ENCODE measurements at places on chromosomes 11 and 22.

GRCh38 chr11:27200779-27201453, 160.3 kb downstream of the BBOX1 start:
- DNase-seq = no peak

GRCh38 chr22:33544707-33545106, 375.6 kb downstream of the LARGE1 start:
- no peak for DNase-seq

DNA sequence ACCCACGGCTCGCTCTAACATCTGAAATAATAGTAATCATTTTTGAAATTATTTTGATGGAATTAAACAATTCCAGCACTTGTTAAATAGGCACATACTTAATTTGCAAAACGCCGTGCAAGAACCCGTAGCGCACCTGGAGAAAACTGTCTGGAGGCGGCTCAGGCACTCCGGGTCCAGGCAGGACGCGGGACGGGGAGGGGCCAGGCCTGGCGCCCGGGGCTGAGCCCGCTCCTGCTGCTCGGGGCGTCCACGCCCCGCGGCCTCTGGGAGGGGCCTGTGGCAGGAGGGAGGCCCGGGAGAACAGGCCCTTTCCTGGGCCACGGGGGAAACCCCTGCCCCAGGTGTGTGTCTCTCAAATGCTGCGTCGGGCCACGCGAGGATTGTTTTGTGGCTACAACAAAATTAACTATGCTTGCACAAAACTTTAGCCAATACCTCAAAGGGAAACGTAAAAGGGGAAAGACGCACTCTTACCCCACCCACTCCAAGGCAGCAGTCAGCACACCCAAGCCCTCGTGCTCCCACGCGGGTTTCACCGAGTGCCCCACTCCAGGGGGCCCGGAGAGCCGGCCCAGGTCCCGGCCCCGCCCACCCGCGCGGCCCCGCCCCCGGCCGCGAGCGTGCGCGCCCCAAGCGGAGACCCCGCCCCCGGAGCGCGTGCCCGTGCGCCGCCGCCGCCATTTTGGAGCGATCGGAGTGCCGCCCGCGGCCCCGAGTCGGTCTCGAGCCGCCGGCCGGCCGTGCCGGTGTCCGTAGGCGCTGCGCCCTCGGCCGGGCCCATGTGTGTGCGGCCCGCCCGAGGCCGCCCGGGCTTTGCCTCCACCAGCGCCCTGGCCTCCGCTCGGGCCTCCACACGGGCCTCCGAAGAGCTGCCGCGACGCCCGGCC, at the start of gene PPP6R2:
TSS of gene PPP6R2 (plus strand) at position 677 of the 890 bp plus-strand sequence. CDS start 50,582 bp downstream, outside the sequence.
- peak; percentile 81 for DNase-seq

DNA sequence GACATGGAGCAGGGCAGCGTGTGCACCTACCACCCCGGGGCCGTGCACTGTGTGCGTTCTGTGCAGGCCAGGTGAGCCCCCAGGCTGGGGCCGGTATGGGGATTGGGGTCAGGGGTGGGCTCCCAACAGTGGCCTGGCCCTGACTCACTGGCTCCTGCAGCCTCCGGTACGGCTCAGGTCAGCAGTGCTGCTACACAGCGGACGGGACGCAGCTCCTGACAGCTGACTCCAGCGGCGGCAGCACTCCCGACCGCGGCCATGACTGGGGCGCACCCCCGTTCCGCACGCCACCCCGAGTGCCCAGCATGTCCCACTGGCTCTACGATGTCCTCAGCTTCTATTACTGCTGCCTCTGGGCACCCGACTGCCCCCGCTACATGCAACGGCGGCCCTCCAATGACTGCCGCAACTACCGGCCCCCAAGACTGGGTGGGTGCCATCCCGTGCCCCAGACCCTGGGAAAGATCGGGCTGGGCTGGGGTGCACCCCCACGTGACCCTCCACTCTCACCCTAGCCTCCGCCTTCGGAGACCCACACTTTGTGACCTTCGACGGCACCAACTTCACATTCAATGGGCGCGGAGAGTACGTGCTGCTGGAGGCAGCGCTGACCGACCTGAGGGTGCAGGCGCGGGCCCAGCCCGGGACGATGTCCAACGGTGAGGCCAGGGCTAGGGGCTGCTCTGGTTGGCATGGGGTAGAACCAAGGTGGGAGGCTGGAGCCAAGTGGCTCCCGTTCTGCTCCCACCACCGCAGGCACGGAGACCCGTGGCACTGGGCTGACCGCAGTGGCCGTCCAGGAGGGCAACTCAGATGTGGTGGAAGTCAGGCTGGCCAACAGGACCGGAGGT, 4.4 kb downstream of the SUSD2 start:
- DNase-seq = no peak

DNA sequence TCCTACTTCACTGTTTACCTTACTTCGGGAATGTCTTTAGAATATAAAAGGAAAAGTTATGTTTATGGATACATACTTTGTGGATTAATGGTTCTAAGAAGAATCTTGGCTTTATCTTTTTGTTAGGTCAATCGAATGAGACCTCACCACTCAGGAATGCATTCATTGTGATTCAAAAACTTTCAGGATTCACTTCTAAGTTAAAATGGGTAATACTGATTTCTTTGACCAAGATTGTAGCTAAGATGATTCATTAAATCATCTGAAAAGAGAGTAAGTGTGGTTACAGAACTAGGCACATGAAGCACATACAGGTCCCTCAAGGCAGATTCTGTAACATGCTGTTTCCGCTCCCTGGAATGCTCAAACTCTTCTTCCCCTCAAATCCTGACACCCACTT, 716.4 kb downstream of the KCNA4 start:
- no peak for DNase-seq

DNA sequence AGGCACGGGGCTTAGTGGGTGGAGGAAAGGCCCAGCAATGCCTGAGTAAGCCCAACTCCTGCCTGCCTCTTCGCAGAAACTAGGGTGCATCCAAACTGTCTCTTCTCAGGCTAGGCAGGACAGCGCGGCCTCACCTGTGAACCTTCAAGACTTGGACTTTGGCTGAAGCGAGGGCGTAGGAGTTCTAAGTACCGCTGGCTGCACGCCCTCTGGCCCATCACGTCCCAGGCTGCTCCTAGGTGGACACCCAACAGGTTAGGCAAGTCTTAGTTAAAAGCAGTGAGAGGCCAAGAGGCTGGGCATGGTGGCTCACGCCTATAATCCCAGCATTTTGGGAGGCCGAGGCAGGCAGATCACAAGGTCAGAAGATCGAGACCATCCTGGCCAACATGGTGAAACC, 1.8 kb upstream of the DDB2 start:
- no peak for DNase-seq

DNA sequence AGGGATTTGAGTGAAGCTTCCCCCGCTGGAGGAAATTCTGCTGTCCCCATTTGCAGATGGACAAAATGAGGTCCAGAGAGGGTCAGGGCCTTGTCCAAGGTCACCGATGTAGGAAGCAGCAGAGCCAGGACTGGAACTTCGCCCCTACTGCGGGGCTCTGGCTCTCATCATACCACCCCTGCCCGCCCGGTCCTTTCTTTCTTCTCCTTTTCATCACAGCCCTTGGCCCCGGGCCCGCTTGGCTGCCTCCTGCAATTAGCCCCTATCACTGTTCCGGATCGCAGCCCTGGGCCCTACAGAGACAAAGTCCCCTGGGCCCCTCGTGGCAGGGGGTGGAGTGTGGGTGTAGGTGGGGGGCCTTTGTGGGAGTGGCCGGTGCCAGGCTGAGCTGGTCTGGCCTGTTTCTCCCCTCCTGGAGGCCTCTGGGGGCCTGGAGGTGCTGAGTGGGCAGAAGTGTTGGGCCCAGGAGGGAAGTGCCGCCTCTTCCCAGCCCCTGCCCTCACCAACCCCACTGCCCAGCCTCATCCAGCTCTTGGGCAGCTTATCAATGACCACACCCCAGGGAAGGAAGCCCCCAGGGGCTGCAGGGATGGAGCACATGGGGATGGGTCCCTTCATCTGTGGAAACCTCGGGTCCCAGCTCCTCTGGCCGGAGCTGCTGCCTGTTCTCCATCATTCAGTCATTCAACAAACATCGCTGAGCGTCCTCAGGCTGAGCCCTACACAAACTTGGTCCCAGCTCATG, 3.4 kb downstream of the EMID1 start:
- no peak for DNase-seq

GRCh38 chr11:43937434-43938411, 4.7 kb upstream of the C11orf96 start:
- DNase-seq = no peak

DNA sequence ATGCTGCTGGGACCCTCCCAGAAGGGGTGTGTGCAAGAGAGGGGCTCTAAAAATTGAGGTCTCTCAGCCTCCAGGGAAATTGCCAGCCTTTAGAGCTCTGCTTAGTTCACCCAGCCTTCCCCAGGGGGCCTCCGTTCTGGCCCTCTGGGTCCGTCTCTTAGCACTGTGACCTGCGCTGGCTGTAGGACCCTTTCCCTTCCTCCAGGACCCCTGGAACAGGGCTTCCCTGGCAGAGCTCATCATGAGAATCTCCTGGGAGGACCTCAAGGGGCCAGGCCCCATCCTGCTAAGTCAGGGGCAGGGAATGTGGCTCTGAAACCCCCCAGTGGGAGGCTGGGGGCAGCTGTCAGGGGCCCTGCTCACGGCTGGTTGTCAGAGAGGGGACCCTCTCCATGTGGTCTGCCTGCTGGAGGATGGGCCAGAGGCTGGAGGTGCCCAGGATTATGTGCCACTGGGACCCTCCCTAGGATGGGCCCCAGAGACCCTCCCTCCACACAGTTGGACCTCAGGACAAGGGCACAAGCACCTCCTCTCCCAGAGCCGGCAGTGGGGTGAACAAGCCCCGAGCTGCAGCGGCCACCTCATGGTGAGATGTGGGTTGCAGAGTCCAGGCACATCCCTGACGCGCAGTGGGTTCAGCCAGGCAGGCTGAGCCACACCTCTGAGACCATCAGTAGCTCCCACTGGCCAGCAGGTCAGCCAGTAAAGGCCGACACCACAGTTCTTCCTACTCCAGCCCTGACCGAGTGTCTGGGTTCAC, 27.1 kb upstream of the GAL start:
- no peak for DNase-seq

GRCh38 chr11:110434952-110435779, 5.4 kb downstream of the FDX1 start:
- DNase-seq = no peak

GRCh38 chr22:20183823-20184222, 33.0 kb upstream of the CCDC188 start:
- DNase-seq = no peak

DNA sequence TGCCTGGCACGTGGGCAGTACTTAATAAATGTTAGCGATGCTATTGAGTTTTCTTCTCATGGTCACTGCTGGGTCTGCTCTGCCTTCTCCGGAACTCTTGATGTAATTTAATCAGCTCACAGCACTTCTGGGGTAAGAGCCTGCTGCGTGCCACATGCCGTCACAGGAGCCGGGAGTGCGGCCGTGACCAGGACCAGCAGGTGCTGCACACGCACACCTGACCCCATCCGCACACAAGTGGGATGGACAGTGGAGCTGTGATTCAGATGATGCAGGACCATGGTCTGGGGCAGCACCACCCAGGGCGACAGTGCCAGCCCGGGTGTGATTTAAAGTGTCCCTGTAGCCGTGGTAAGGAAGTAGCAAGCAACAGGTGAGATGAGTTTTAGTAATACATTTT, 61.2 kb downstream of the TBC1D22A start:
- DNase-seq = no peak

GRCh38 chr22:30998329-30998728, 29.3 kb downstream of the TUG1 start:
- no peak for DNase-seq

- DNase-seq = no peak
Measured at GRCh38 chr11:34366522-34366921, 8.7 kb upstream of the ABTB2 start.

- no peak for DNase-seq
Measured at GRCh38 chr11:120388261-120388660, 52.0 kb downstream of the ARHGEF12 start.

DNA sequence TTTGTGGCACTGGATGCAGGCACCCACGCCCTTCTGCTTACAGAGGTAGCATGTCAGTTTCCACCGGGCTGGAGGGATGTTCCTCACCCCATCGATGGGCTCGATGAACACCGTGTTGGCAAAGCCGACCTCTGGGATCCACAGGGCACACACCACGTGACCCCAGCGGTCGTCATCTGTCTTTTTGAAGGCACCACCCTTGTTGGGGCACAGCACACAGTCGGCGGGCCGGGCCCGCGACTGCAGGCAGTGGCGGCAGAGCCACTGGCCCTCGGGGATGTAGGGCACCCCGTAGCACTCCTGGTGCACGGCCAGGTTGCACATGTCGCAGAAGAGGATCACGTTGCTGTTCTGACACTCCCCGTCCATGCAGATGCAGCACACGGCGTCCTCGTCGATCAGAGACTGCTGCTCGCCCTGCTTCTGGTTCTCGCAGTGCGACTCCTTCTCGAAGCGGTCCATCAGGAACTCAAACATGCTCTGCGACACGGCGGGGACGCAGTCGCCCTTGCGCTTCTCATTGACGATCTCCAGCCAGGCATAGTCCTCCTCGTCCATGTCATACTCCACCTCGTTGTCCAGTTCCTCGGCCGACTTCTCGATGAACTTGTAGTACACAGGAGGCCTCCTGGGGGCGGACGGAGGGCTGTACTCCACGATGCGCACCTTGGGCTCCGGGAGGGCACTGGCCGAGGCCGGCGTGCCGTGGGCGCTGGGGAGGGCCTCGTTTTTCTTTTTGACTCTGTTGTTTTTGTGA, 4.2 kb downstream of the BRD1 start:
- DNase-seq = no peak

DNA sequence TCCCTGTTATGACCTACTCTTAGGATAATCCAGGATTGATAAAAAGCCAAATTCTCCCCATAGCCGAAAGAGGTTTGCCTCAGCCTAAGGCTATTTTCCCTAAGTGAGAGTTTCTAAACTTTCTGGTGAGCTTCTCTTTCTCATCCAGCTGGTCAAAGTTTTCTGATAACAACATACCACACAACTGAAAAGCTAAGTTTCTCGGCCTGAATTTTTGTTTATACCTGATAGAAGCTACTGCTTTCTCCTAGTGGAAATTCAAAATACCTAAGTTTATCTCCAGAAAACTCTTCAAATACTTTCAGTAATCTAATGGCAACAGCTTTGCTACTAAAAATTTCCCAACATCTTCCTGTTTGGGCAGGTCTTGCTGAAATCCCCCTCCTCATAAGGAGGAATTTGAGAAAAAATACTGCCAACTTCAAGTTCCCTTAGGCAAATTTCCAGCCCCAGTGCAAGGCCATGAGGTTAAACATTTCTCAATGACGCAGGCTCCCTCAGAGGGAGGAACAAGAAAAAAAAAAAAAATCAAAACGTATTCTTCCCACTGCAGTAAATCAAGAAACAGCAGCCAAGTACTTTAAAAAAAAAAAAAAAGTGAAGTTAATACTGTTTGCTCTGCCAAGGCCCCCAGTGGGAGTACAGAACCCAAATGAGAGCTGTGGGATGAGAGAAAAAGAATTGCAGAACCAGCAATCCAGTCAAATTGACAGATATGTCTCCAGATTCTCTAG, 127.0 kb downstream of the MRTFA start:
- no peak for DNase-seq

Measured in activated CD4-positive, CD25-positive, alpha-beta regulatory T cell (primary cell).